BJ (cell line): ENCODE measurements at places on chromosomes 1 and 21.

GRCh38 chr1:152220166-152221163 lies 3.5 kb downstream of the HRNR start:
- no peak for DNase-seq

DNA sequence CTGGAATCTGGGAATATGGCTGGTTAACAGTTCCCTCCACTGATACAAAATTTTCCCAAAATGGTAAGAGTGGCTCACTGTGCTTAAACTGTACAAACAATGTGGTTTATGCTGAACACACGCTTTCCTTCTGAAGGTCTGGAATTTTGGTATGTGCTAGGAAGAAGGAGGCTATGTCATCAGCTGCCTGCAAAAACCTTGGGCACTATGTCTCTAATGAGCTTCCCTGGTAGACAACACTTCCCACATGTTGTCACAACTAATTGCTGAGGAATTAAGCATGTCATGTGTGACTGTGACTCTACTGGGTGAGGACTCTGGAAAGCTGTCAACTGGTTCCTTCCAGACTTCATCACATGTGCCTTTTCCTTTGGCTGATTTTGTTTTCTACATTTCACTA lies 29.2 kb downstream of the IPP start:
- DNase-seq: peak; percentile 45

DNA sequence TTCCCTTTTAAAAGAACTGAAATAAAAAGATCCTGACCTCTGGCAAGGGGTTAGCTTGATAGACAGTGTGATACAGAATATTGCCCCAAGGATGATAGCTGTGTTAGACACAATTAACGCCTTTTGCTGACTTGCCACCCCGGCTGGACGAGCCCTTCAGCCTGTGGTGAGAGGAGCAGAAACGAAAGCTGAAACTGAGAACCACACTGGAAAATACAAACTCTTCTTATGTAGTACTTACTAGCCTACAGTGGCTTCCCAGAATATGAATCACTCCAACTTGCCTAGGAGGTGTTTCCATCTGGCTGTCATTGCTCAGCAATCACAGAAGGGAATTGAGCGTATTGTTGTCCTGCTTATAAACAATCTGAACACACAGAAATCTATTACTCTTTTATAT lies 22.9 kb downstream of the SAMSN1 start:
- no peak for DNase-seq

DNA sequence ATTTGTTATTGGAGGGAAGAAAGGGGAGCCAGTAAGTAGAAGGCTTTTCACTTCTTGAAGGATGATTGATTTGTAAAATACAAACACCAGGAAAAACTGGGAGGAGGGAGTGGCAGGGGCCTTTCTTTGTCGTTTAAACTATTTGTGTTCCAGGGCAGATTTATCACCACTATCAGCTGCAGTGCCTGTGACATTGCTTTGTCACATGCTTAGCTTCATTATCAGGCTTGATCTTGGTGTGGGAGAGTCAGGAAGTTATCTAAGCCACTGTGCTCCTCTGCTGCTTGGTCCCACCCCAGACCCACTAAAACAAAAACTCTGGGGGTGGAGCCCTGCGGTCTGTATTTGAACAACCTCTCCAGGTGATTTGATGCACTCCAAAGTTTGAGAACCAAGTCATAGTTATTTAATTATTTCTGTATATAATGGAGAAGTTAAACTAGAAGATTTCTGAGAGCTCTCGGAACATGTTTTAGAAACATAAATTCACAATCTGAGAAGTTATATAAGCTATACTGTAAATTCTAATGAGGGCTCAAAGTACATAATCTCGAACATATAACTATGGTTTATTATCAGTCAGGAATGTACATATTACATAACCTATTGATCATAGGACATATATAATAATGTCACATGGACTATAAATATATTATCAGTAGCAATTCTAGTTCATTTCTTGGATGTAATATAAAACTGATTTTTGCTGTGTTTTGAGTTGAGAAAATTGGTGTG lies 87.9 kb downstream of the CDC14A start:
- DNase-seq: no peak

DNA sequence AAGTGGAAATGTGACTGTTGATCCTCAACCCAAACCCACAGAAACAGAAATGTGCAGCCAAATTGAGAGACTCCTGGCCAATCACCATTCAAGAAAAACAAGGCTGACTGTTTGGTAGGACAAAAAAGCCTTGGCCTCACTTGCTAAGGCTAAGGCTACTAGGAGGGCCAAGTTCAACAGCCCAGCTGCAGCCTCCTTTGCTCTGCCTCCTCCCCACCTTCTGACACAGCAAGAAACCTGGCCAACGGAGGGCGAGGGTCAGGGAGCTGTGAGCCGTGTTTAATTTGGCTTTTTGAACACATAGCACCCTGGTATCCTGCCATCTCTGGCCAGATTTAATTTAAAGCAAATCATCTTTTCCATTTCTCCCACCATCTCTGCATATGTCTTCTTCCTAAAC lies 165.8 kb upstream of the RAB4A start:
- DNase-seq: no peak

GRCh38 chr1:113391649-113392271 lies 1.4 kb downstream of the MAGI3 start:
- no peak for DNase-seq

DNA sequence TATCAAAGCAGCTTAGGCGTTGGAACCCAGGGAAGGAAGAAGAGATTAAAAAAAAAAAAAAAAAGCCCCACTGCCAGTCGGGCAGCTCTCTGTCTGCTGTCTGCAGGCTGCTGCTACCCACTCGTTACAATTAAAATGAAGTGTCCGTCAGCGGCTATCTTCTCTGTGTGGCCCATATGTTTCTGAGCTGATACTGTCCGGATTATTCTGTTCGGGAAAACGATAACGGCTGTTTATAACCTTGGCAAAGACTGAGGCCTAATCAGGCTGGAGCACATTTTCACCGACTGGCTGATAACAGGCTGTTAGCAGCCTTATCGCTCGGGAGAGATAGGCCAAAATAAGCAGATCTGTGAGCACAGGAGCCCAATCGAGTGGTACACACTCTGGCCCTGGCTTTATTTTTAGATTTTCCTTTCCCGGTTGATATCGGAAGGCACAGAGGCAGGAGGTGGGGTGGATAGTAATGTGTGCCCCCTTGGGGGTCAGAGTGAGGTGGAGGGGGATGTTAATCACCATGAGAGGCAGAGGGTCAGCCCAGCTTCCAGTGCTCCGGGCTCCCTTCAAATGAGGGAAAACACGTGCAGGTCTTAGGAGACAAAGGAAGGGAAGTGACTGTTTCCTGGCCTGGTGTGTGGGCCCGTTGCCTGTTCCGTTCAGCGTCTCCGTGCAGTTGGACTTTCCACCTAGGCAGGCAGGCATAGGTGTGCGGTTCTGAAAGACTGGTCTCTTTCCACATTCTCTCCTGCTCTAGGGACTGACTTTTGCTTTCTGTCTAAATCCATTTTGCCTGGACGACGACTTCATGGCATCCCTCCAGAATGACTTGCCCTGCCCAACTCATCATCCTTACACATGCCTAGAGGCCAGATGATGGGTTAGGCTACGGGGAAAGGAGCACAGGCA lies 153.4 kb downstream of the PBX1 start:
- DNase-seq: no peak
